Adipocyte (in vitro differentiated cells): ENCODE measurements at places on chromosomes 1 and 21.

DNA sequence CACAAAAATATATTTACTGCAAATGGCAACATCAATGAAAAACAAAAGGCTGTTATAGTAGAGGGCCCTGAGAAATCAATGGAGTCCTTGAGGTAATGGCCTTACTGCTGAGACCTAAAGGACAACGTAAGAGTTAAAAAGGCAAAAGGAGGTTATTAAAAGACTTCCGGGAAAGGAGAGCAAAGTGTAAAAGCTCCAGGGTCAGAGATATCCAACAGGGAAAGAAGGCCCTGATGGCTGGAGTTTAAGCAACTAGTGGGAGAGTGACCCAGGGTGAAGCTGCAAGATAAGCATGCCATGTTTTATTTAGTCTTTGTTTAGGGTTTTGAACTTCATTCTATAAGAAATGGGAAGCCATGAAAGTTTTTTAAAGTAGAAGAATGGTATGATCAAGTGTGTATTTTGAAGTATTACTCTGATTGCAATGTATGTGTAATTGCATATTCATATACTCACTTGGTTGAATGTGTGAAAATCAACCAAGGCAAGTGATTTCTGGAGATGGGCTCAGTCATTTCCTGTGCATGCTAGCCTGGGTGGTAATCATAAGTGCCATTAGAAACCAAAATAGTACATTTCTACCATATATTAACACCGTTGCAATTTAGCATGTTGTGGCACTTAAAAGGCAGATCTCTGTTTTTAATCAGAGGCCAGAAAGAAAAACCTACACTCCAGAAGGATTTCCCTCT, 5.3 kb upstream of the DPYD start:
- no peak for DNase-seq

- peak; percentile 66 for DNase-seq
Observed at GRCh38 chr1:11157867-11158266, 31.3 kb upstream of the ANGPTL7 start.

- DNase-seq = peak; percentile 95
Observed at GRCh38 chr21:43600642-43601402, 58.5 kb downstream of the HSF2BP start.

GRCh38 chr1:46396441-46397398, 2.6 kb downstream of the FAAH start:
- peak; percentile 24 for DNase-seq

GRCh38 chr1:81801651-81802456, 1.1 kb downstream of the ADGRL2 start:
- peak; percentile 74 for DNase-seq
